ENCODE measurements at places on chromosomes 6 and 20.
A peak's percentile ranks its signal among the peaks of the same experiment; 100 is the strongest.

- DNase-seq, result no peak
Observed at GRCh38 chr6:33279257-33279695, 2.4 kb downstream of the B3GALT4 start.

GRCh38 chr20:58017970-58018530 is 210.4 kb downstream of the ANKRD60 start:
- DNase-seq, result no peak

GRCh38 chr6:21855811-21856455 is 262.4 kb downstream of the SOX4 start:
- DNase-seq, result no peak

GRCh38 chr6:39885691-39886090 is 48.6 kb downstream of the MOCS1 start:
- DNase-seq, result no peak

GRCh38 chr20:62955519-62956386 is 3.2 kb downstream of the SLC17A9 start:
- DNase-seq, result no peak

GRCh38 chr20:23568320-23568970 is at the start of gene CST9L:
CST9L (minus strand) TSS chr20:23568484; CDS start chr20:23568450, 34 bp downstream.
- no peak for DNase-seq

GRCh38 chr20:46282669-46283068 is 25.6 kb downstream of the CDH22 start:
- DNase-seq, result no peak

DNA sequence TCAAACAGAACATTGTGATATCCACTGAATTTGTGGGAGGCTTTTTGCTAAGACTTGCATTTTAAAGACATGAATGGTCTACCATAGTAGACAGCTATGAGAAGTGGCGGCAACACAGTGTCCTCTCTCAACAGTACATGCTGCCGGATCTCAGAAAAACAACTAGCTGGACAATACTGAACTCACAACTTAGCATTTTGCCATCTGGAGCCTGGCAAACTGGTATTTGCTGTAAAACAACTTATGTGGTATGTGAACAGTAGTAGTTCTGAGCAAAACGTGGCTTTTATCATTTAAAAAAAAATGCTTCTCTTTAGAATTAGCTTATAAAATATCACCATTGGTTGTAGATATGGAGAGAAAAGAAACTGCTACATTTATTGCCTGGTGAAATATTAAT is 3.3 kb upstream of the PXDC1 start:
- DNase-seq, result no peak

- peak; percentile 89 for DNase-seq
Observed at GRCh38 chr6:34888874-34889555, at the start of gene ANKS1A. ANKS1A (plus strand) TSS chr6:34889255; CDS start chr6:34889403, 148 bp downstream.

DNA sequence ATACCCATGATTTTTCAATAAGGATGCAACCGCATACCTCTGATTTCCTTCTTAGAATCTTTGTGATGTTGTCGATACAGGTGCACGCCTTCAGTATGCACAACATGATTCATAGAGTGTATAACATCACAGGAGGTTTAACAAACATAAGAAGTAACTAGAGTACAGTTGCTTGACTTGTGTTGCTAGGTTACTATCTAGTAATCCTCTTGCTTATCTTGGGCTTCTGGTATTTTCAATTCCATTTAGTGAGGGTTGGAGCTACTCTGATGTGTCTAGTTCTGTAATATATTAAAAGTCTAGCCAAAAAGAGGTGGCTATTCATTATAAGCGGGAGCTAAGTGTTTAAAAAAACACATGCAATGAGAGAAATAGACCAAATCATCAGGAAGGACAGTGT is 85.5 kb upstream of the TENT5A start:
- DNase-seq, result no peak

GRCh38 chr6:113031591-113032238 is 684.6 kb downstream of the RFPL4B start:
- DNase-seq, result no peak

DNA sequence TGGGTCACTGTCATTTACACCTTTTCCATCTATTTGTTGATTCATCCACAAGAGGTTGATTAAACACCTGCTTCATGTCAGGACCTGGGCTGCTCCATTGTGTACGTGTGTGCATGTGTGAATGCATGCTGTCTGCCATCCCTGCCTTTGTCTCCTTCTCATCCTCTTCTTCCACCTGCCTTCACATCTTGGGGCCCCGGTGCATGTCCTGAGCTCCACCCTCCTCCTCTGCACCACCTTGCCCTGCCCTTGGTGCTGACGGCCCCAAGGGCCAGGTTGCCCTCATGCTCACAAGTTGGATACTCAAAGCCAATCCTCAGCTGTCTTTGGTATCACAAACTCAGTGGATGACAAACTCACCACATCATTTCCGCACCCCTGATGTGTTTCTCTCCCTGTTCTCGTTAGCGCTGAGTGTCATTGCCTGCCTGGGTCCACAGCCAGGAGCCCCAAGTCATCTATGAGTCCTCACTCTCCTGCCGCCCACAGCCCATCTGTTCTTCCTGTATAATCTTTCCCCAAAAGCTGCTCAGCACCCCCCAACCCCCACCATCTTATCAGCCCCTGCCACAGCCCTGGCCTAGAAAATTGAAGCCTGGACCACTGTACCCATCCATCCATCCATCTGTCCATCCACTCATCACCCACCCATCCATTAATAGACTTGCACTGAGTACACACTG is 85.0 kb downstream of the SRC start:
- no peak for DNase-seq

- DNase-seq, result no peak
Observed at GRCh38 chr6:21772884-21773575, 179.5 kb downstream of the SOX4 start.

DNA sequence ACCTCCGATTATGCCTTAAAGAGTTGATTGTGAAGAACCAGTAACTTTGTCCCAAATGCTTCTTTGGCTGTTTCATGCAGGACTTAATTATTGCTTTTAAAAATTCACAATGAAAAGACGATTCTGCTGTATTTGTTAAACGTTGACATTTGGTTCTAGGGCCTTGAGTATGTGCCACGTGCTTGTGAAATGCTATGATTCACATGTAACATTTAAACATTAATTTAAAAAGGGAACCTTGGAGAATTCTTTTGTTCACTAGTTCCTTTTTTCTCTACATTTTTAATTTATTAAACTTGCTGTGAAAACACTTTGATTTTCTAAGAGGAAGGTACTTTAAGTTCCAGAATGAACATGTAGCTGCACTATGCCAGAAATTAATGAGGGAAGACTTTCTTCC is 9.5 kb downstream of the GZF1 start:
- no peak for DNase-seq

- DNase-seq, result no peak
Observed at GRCh38 chr6:141990840-141991239, 141.9 kb upstream of the GJE1 start.

- DNase-seq, result no peak
Observed at GRCh38 chr6:138520463-138520862, 21.2 kb upstream of the NHSL1 start.

- no peak for DNase-seq
Observed at GRCh38 chr6:125220712-125221111, 67.1 kb downstream of the TPD52L1 start.

GRCh38 chr20:48064929-48065328 is 279.6 kb upstream of the SULF2 start:
- no peak for DNase-seq

- no peak for DNase-seq
Observed at GRCh38 chr6:143828572-143828971, 14.6 kb upstream of the LTV1 start.

- no peak for DNase-seq
Observed at GRCh38 chr20:31990641-31991338, 19.4 kb upstream of the CCM2L start.

GRCh38 chr20:20737158-20737557 is 24.7 kb upstream of the RALGAPA2 start:
- no peak for DNase-seq

- DNase-seq, result no peak
Observed at GRCh38 chr6:110486756-110487155, 10.3 kb upstream of the SLC22A16 start.

GRCh38 chr6:122042960-122043735 is 356.3 kb upstream of the HSF2 start:
- no peak for DNase-seq

- DNase-seq, result no peak
Observed at GRCh38 chr20:51955756-51956155, 153.4 kb upstream of the SALL4 start.

GRCh38 chr20:13336308-13337089 is 115.4 kb downstream of the ISM1 start:
- no peak for DNase-seq
